A673 (cell line): ENCODE measurements at places on chromosomes 16 and 17.

DNA sequence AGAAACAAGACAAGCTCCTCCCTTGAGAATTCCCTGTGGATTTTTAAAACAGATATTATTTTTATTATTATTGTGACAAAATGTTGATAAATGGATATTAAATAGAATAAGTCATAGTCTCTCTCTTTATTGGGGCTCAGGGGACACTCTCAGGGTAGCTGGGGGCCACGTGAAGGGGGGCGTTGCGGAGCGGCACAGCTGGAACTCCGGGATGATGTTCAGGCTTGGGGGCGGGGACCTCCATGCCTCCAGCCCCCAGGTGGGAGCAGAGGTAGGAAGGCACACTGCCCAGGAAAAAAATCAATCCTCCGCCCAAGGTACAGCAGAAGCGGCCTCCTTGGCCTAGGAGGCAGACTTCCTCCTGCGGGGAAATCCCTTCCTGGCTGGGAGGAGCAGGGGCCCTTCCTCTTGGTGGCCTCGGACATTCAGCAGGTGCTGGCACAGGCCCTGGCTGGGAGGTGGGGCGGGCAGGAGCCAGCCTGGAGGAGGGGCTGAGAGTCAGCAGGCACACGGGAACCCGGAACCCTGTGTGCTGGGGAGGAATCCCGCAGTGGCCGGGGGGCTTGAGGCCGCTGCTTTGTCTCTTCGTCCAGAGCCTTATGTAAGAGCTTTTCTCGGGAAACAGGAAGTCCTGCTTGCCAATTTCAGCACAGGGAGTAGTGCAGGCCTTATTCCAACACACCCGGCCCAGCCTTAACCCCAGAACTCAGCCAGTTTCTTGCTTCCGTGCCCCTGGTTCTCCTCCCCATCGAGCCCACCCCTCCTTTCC, 591 bp upstream of the TNFSF13 start:
- DNase-seq = peak; percentile 60

- DNase-seq = no peak
Observed at GRCh38 chr17:63479495-63480184, 2.8 kb downstream of the ACE start.

DNA sequence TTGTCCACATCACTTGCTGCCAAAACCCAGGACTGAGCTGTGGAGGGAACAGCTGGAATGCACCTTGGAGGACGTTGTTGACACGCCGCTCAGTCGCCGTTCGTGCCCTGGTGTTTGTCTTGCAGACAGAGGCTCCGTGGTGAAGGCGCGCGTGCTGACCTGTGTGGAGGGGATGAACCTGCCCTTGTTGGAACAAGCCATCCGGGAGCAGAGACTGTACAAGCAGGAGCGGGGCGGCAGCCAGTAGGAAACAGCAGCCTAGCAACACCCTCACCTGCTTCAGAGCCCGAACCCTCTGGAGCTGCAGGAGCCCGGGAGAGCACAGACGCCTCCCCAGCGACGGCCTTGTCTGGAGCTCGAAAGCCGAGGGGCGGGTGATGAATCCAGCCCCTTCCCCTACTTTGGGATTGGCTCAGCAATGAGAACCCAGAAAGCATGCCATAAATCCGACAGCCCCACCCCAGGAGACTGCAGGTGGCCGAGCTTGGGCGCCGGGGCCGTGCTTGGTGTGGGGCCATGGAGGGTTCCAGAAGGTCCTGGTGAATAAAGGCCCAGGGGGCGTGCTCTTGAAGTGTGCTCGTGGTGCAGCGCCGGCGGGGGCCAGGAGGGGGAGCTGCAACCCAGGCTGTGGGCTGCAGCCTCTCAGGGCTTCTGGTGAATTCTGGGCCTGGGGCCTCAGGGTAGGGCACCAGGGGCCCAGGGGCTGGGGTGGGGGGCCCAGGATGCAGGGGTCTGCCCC, 470 bp upstream of the CDK3 start:
- peak; percentile 73 for DNase-seq

GRCh38 chr16:19833176-19833575, 51.5 kb downstream of the GPRC5B start:
- DNase-seq = no peak

DNA sequence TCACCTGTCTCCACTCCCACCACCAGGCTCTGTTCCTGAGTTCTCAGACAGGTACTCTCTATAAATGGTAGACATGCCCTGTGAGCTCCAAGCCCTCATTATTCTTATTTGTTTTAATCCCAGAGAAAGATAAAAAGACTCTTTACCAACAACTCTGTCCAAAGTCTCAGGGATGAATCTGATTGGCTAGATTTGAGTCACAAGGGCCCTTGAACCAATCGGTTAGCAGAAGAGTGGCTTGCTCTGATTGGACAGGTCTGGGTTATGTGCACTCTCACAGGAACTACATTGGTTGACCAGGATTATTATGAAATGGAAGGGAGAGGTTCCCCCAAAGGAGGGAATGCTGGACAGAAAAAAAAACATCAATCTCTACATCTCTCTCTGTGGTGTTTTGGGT, 7.5 kb downstream of the COTL1 start:
- DNase-seq = no peak

- DNase-seq = no peak
Observed at GRCh38 chr17:81839301-81839700, 4.5 kb upstream of the PPP1R27 start.

DNA sequence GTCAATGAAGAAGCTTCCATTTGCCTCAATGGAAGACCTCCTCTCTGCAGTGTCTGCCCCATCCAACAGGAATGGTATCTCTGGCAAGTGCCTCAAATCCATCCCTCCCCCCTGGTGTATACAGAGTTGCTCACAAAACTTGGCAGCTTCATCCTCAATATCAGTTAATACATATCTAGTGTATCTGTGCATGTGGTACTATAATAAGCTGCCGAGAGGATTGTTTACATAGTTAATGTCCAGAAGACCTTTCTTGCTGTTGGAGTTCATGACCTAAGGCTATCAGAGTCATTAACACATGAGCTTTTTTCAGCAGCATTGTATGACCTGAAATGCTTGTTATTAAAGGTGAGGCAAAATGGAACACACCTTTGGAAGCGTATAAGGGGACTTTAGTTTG, 14.0 kb upstream of the RASL10B start:
- no peak for DNase-seq

GRCh38 chr16:12220766-12221165, 244.2 kb downstream of the SNX29 start:
- no peak for DNase-seq

DNA sequence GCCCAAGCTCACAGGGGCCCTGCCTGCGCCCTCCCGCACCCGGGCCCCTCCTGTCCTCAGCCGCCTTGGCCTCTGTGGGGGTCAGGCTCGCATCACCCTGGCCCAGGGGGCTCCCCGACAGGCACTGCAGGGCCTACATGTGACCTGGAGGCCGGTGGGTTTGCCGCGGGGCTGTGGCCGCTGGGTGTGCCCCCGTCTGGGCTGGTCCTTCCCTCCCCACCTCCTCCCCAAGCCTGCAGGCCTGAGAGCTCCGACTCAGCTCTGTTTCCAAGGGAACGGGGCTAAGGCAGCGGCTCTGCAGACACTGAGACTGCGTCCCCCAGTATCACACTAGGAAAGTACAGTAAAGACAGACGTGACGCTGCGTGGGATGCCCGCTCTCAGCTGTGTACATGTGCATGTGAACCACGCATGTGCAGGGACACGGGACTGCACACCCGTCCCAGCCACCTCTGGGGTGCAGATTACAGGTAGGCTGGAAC, 16.5 kb upstream of the WDR45B start:
- DNase-seq = no peak

DNA sequence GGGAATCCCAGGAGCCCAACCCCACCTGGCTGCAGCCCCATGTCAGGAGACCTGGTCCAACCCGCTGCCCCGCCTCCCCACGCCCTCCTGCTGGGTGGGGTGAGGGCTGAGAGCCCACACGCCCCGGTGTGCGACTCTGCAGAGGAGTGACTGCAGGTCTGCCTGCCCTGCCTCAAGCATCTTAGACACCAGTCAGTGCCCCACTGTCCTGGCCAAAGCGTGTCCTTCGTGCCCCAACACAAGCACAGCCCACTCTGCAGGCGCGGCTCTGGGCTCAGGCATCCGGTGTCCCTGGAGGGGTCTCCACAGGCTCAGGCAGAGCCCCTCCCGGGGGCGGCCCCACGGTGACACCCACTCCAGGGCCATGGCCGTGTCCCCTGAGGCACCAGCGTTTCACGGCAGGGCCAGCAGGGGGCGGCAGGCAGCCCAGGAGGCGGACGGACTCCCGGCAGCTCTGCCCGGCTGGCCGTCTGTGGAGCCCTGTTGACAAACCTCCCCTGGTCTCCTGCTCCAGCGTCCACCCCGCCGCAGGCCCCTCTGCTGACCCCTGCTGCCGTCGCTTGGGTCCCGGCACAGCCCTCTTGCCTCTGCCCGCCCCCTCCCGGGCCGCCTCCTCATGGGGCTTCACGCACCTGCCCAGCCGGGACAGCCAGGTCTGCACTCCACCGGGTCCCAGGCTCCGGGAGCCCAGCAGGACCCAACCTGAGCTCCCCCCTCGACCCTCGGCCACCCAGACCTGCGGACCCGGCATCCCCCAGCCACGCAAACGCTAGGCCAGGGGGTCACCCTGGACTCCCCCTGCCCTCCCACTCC, 8.6 kb upstream of the UBE2I start:
- DNase-seq = peak; percentile 73

DNA sequence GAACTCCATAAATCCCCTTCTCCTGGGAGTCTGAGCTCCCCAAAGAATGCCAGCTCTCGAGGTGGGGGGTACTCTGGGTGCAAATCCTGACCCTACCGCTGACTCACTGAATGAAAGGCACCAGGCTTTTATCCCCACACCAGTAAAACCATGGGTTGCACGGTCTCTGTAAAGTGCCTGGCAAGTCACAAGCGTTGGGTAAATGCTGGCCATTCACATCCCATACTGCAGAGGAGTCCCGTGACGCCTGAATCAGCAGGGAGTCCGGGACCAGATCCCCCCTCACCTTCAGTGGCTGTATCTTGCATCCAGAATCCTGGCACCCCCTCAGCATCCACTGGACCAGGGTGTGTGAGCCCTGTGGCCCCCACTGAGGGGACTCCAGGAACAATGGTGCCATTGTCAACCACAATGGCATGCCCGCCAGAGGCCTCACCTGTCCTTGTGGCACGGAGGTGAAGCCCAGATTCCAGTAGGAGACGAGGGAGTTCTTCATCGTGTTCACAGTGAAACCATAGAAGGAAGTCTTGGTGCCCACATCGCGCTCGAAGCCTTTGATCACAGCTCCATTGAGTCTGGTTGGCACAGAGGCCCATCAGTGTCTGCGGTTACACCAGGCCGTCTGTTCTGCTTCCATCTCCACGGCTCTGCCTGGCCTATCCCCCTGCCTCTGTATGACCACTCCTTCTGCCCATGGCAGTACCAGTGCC, 13.3 kb downstream of the ST6GALNAC2 start:
- no peak for DNase-seq

- DNase-seq = no peak
Observed at GRCh38 chr16:79451196-79451816, 149.2 kb downstream of the MAF start.

GRCh38 chr17:6474906-6475305, 30.7 kb downstream of the PIMREG start:
- DNase-seq = no peak

DNA sequence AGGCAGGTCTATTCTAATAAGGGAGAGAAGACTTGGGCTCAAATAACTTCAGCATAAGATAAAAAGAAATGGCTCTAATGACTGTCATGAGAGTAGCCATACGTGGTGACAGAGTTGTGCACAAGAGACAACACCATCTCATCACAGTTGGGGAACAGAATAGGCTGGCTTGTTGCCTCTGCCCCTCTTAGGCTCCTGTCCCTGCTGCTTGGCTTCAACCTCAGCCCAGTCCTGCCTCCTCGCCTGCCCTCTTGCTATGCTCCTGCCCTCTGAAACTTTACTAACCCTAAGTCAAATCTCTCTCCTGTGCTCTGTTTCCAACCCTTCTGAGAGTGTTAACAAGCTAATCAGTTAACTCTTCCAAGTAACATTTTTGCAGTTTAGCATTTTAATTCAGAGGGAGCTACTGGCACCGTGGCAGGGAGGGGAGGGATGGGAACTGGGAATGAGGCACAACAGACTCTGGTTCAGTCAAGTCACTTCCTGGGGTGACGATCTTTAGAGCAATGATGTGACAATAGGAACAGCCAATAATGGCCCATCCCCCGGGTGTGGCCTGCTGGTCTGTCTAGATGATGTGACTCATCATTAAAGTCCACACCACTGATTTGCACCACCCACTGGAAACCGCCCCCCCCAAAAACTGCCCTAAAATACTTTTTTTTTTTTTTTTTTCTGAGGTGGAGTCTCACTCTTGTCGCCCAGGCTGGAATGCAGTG, 35.5 kb downstream of the DNAH17 start:
- peak; percentile 38 for DNase-seq

DNA sequence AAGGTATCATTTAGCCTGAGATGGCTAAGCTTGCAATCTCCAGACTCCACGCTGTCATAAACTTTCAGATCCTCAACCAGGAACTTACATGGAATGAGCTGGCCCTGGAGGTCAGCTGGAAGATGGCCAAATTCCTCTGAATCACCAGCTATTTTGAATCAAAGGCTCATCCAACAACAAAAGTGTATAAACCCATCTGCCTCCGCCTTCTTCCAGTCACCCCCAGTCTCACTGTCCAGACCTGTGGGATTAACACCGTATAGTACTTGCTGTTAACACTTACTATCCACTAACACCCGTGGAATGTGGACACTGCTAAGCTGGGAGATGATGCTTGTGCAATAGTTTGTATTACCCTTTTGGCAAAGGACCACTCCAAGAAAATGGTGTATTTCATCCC, 1.9 kb upstream of the LCMT1 start:
- peak; percentile 29 for DNase-seq

GRCh38 chr16:5016967-5017677, 16.6 kb downstream of the NAGPA start:
- DNase-seq = no peak

GRCh38 chr16:72946474-72947194, 101.3 kb downstream of the ZFHX3 start:
- DNase-seq = no peak

GRCh38 chr16:75341564-75342307, 90.3 kb upstream of the BCAR1 start:
- DNase-seq = no peak

DNA sequence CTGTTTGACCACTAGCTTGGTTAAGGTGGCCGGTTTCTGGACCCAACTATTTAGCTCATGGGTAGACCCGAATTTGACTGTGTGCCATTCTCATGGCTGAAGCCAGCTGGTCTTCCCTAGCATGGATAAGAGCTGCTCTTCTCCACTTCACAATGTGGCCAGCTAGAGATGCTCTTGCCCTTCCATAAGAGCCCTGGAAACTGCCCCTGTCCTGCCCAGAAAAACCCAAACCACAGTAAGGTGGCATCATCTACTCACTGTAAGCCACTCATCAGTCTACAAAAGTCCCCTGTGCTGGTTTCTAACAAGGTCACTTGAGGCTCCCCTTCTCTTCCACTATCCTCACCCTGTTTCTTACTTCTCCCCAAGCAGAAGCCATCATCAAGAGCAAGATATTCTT, 165.1 kb downstream of the HS3ST2 start:
- DNase-seq = no peak

GRCh38 chr17:9971991-9972390, 66.9 kb upstream of the RCVRN start:
- peak; percentile 32 for DNase-seq

DNA sequence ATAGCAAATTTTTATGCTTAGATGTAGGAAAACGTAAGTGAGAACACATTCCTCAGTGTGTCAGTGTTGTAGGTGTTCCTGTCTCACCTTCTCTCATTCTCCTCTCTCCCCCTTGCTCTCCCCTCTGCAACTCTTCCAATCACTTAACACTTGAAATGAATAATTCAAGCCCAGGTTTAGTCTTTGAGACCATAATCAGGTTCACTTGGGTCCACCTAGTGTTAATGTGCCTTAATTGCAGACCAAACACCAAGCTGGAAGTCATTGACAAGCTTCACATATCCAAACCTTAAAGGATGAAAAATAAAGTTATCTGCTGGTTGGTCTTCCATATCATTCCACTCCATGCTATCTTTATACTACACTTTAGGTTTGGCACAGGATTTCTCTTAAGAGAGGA, 37.0 kb downstream of the STXBP4 start:
- DNase-seq = peak; percentile 51
